ENCODE measurements at places on chromosomes 16 and 17.
A peak's percentile ranks its signal among the peaks of the same experiment; 100 is the strongest.

GRCh38 chr17:5034651-5035050, 575 bp downstream of the SLC52A1 start:
- no peak for DNase-seq

GRCh38 chr16:47949714-47950113, 206.1 kb downstream of the ABCC12 start:
- no peak for DNase-seq

- no peak for DNase-seq
Measured at GRCh38 chr16:11915114-11915643, 577 bp downstream of the GSPT1 start.

GRCh38 chr17:82031885-82032627, 578 bp downstream of the RAC3 start:
- no peak for DNase-seq

DNA sequence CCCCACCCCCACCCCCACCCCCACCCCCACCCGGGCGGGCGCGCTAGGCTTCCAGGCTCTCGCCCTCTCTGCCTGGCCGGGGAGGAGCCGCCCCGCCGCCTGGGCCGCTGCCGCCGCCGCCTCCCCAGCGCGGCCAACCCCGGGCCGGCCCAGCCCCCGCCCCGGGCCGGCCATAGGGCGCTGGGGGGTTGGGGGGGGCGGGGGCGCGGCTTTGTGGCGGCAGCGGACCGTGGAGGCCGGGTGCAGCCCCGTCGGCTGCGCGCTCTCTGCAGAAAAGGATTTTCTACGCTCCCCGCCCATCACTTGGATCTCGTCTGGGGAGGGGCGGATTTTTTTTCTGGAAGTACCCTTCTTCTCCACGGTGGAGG, 230.9 kb downstream of the MRTFB start:
- DNase-seq: no peak

GRCh38 chr17:35735036-35735805, 3.8 kb downstream of the RASL10B start:
- no peak for DNase-seq

- no peak for DNase-seq
Measured at GRCh38 chr16:5323284-5324141, 225.9 kb upstream of the EEF2KMT start.

GRCh38 chr16:907842-908241, 62.9 kb downstream of the LMF1 start:
- no peak for DNase-seq

GRCh38 chr16:86410081-86410480, 100.2 kb upstream of the FOXF1 start:
- no peak for DNase-seq

- DNase-seq: no peak
Measured at GRCh38 chr17:50218771-50219315, 17.4 kb upstream of the COL1A1 start.

- DNase-seq: no peak
Measured at GRCh38 chr17:57160624-57161023, 75.6 kb downstream of the AKAP1 start.

DNA sequence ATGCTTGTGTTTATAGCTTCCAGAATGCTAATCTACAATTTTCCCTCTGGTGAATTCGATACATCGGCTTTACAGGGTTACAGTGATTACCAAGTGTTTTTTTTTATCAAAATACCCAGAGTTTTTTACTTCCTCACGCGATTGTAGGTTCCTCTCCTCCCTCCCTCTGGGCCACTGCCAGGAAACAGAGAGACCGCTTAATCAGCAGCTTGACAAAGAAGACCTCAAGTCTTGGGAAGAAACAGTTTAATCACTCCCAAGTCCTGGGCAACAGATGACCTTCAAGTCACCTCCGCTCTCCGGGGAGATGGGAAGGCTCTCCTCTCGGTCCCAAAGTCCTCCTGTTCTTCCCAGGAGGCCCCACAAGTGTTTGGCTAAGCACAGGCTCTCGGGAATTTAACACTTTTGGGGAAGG, 23.5 kb downstream of the SMTNL2 start:
- DNase-seq: no peak

- DNase-seq: no peak
Measured at GRCh38 chr16:78681743-78682142, 582.3 kb downstream of the WWOX start.

GRCh38 chr16:1180549-1181403, 27.9 kb downstream of the CACNA1H start:
- DNase-seq: no peak

- no peak for DNase-seq
Measured at GRCh38 chr16:75590920-75591843, 25.0 kb downstream of the GABARAPL2 start.

DNA sequence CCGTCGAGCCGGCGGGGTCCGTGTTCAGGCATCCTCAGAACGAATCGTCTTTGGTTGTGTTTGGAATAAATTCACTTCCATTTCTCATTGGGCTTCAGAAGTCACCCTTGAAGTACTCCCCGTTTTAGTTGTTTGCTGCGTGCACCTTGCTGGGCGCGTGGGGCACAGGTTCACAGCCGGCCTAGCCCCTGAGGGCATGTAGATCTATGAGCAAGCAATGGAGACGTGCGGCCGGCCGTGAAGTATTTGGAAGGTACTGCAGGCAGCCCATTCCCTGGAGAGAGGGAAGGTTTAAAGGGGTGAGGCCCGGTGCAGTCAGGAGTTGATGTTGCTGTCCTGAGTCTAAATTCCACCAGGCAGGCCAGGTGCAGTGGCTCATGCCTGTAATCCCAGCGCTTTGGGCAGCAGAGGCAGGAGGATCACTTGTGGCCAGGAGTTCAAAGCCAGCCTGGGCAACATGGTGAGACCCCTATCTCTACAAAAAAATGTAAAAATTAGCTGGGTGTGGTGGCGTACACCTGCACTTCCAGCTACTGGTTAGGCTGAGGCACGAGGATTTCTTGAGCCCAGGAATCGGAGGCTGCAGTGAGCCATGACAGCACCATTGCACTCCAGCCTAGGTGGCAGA, 714 bp downstream of the ACSF3 start:
- peak; percentile 21 for DNase-seq

- DNase-seq: no peak
Measured at GRCh38 chr17:80822700-80823410, 168.8 kb upstream of the CHMP6 start.

DNA sequence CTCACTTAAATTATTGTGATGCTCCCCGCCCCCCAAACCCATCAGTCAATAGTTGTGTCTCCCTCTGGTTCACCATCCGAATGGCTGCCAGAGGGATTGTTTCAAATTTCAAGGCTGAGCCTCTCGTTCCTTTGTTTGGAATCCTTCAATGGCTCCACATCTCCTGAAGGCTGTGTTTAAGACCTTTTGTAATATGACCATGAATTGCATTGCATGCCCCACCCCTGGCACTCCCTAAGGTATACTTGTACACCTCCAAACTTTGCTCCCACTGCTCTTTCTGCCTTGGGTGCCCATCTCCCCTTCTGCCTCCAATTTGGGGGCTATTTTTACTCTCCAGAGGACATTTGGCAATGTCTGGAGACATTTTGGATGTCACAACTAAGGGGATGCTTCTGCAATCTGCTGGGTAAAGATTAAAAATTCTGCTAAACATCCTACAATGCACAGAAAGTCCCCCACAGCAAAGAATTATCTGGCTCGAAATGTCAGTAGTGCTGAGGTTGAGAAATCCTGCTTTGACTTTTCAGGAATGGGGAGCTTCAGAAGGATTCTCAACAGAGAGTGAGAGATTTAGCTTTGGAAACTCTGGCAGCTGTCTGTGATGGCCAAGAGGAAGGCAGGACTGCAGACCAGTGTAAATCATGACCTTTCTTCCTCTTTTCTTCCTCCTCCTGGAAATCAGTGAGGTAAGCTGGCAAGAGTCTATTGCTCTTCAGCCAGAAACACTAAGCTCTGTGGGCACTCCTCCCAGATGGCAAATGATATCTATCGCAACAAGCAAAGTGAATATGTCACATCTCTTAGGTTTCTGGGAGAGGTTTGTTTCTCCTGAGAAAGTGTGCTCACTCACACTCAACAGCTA, 8.7 kb upstream of the IL4R start:
- no peak for DNase-seq

DNA sequence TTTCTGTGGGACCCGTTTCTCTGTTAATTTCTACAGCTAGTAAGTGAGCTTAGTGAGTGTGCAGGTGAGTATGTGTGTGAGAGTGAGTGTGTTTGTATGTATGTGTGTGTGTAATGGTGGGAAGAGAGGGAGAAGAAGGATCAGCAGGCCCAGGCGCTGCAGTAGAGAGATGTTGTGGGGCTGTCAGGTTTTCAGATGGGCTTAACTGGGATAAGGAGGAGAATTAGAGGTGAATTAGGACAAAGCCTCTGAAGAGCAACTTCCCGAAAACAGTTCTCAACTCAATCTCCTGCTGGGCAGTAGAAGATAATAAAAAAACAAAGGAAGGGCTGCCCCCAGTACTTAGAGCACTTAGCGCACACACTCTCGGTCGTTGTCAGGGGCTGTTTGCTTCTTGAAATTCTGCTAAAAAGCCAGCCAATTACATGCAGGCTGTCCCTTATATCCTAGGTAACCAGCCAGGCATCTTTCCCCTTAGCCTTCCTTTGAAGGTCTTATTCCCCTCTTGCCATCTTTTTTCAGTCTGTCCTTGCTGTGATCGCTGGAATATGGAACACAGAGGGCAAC, 63.4 kb downstream of the CLEC16A start:
- DNase-seq: no peak

GRCh38 chr17:55410722-55411462, 10.7 kb downstream of the MMD start:
- no peak for DNase-seq

DNA sequence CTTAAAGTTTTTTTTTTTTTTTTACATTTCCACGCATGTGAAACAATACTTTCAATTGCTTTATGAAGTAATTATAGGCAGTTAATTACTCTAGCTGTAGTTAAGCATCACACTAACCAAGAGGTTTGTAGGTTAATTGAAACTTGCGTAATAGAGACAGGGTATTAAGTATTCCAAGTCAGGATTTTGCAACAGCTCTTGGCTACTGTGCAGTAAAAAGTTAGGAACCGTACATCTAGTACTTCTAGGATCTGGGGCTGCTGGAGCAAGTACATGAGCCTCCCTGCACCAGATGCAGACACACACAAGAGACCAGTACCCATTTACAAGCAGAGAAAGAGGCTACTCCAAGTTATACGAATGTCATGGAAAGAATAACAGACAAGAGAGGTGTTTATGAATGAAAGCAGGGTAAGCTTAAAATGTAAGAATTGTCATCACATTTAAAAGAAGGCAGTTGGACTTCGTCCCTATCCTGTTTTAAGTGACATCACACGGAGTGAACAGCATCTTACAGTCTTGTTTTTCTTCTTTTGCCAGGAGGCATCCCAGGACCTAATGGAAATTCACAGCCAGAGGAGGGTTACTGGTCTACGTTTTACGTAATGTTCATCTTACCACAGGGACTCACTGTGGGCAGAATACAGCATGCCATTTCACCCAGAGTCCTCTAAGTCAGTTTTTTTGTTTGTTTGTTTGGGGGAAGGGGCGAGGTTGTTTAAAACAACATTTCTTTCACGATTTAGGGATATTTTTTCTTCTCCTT, 379.6 kb upstream of the PSMD7 start:
- no peak for DNase-seq

GRCh38 chr17:68955181-68955841, at the start of gene ABCA8:
Gene ABCA8 (minus strand): TSS chr17:68955392. CDS start chr17:68942034, 13,358 bp downstream.
- DNase-seq: no peak

- no peak for DNase-seq
Measured at GRCh38 chr17:50689251-50689650, 18.5 kb downstream of the ANKRD40 start.

- no peak for DNase-seq
Measured at GRCh38 chr17:50882851-50883250, 16.7 kb upstream of the TOB1 start.

DNA sequence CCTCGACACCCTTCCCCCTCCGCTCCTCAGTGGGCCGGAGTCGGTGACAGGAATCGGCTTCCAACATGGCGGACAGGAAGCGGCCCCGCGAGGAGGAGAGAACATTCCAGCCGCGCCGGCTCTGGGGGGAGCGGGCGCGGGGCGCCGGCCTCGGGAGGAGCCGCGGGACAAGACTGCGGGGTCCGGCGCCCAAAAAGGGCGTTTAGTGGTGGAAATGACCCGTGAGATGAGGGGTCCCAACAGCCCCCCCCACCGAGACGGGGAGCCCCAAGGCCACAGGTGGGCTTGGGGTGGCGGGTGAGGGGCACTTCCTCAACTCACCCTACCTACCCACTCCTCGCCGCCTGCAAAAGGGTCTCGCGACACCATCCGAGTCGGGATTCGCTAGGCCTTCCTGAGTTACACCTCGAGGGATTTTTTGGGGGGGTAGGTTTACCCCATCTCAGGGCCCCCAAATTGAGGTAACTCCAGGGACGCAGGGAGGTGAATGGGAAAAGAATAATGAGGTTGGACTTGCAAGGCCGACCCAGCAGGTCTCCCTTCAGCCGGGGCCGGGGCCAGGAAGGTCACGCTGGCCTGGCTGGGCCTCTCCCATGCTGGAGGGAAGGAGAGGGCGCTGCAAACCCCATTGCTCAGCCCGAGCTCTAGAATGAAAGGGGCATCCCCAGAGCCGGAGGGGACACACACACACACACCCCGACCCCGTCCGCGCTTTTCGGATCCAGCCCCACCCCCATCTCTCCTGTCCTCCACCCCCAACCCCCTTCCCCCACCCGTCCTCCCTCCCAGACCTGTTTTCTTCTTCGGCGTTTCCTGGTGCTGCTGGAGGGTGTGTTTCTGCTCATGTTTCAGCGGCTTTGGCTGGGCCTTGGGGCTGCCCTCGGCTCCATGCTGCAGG, 707 bp downstream of the NUFIP2 start:
- DNase-seq: peak; percentile 58
